Stomach (tissue), 19 donors: ENCODE measurements at places on chromosomes 3 and 15. TPM values are rescaled to one million over a fixed set of nuclear protein-coding genes. Genes with fewer than 3 reads are reported as not detected.

TUSC7 gene
- not detected for polyA plus RNA-seq

POMGNT2 gene
- polyA plus RNA-seq, result 7.1 TPM

DNA sequence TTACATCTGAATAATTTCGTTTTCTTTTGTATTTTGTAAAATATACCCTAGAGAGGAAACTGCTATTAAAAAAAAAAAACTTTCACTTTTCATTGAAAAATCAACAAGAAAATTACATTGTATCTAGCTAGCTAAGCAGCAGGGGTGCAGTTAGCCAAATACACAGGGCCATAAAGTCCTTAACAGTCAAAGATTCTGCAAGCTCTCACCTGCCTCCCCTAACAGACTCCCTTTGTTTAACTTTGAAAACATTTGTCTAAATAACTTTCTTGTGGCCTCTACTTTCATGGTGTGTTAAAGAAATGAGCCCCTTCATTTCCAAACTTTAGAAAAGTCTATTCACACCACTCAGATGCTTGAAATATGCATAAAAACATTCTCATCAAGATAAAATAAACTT lies 23.3 kb downstream of the CBLB start:
- H3K4me3 ChIP-seq, result no peak overlapping the region
- H3K27me3 ChIP-seq, result no peaks in the 10 kb centered on the region
- H3K4me1 ChIP-seq, result peaks cover 80% of the 10 kb centered on the region
- peaks cover under 1% of the 10 kb centered on the region for H3K36me3 ChIP-seq

NEO1 gene
- polyA plus RNA-seq, result 6.7 TPM

GRCh38 chr3:31621314-31621713 lies 88.6 kb downstream of the STT3B start:
- no peak for DNase-seq
- H3K4me3 ChIP-seq, result no peak overlapping the region
- H3K4me1 ChIP-seq, result no peaks in the 10 kb centered on the region

- H3K4me1 ChIP-seq, result peaks cover 26% of the 10 kb centered on the region
- no peaks in the 10 kb centered on the region for H3K36me3 ChIP-seq
- peaks cover 34% of the 10 kb centered on the region for H3K27me3 ChIP-seq
- DNase-seq, result no peak
Observed at GRCh38 chr15:89746386-89746780, 4.7 kb downstream of the MESP1 start.

GRCh38 chr3:152469248-152470025 lies 200.7 kb downstream of the MBNL1 start:
- no peak overlapping the region for H3K27ac ChIP-seq
- H3K27me3 ChIP-seq, result no peaks in the 10 kb centered on the region
- H3K36me3 ChIP-seq, result peaks cover 15% of the 10 kb centered on the region
- no peak for DNase-seq
- H3K4me1 ChIP-seq, result peaks cover 10% of the 10 kb centered on the region

CCDC9B gene
- 8.2 TPM for polyA plus RNA-seq

CYP1A2 gene
- polyA plus RNA-seq, result not detected

SLC22A13 gene
- polyA plus RNA-seq, result not detected

DNA sequence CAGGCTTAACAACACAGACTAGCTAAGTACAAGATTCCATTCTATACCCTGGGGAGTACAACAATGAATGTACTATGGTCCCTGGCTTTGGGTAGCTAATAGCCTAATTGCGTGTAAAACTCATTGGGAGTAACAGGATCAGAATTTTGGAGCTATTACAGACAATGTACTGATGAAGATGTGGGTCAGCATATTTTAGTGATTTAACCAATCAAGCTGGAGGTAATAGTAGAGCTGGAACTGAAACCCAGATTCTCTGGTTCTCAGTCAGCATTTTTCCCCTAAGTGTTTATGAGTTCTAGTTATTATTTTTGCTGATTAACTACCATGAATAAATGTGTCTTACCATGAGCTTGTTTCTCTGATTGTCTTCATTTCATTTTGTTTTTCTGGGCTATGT lies 578.7 kb downstream of the NLGN1 start:
- H3K4me3 ChIP-seq, result no peak overlapping the region
- H3K27me3 ChIP-seq, result no peaks in the 10 kb centered on the region
- no peaks in the 10 kb centered on the region for H3K36me3 ChIP-seq
- DNase-seq, result no peak
- no peaks in the 10 kb centered on the region for H3K4me1 ChIP-seq
- no peak overlapping the region for H3K27ac ChIP-seq

GOLGA8T gene
- polyA plus RNA-seq, result not detected

GRCh38 chr3:146052056-146052790 lies 108.8 kb downstream of the PLOD2 start:
- H3K27ac ChIP-seq, result no peak overlapping the region
- H3K4me3 ChIP-seq, result no peak overlapping the region
- no peak for DNase-seq

GRCh38 chr15:78944669-78945407 lies at the start of gene CTSH:
Gene CTSH (minus strand): TSS chr15:78945046. CDS start chr15:78944981, 65 bp downstream.
- H3K27me3 ChIP-seq, result no peaks in the 10 kb centered on the region
- peak; percentile 95 for DNase-seq
- peak within 1 kb of the TSS; percentile 79 for H3K27ac ChIP-seq
- no peaks in the 10 kb centered on the region for H3K36me3 ChIP-seq
- H3K4me1 ChIP-seq, result peaks cover 30% of the 10 kb centered on the region

CPB1 gene
- 29.2 TPM for polyA plus RNA-seq
